T1000 (cell line): ENCODE measurements at places on chromosomes 2 and 18.

GRCh38 chr2:39124746-39125057, 3.9 kb upstream of the SOS1 start:
- no peak for DNase-seq

GRCh38 chr2:73205611-73206010, 3.2 kb downstream of the NOTO start:
- no peak for DNase-seq

DNA sequence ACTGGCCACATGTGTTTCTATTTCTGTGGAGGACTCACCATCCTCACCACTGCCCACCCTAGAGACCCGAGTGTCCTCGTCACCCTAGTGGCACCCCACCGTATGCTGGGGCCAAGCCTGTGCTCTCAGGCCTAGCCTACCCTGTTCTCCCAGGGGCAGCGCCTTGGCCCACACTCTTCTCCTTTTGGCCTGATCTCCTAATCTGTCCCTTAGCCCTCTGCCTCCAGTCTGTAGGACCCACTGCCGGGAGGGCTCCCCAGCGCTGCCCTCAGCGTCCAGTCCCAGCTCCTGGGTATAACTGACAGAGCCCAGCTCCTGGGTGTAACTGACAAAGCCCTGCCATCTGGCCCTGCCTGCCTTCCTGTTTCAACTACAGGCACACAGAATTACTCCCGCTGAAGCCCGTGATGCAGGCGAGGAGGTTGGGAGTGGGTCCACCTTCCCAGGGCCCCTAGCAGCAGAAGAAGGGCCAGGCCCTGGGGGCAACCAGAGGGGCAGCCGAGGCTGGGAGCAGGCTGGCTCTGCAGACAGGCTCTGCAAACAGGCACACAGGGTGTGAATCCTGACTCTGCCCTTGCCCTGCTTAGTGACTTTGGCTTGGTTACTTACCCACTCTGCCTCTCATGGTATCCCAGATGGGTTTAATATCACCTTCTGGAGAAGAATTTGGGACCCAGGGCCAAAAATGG, 25.6 kb upstream of the PTMA start:
- no peak for DNase-seq

DNA sequence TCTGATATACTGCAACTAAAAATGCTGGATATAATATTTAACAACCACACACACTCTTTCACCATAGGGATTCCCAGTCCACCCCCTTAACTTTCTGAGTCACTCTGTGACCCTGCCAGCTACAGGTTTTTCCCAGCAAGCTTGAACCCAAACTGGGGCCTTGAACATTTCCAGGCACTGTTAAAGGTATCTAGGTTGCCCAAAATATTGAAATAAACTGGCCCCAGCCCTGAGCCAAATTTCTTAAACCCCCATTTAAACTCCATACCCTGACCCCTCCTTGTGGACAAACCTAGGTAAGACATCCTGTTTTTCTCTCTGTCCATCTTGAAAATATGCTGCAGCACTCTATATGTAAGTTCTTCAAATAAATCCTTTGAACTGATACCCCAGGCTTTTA, 19.7 kb upstream of the DCTN1 start:
- DNase-seq, result no peak

DNA sequence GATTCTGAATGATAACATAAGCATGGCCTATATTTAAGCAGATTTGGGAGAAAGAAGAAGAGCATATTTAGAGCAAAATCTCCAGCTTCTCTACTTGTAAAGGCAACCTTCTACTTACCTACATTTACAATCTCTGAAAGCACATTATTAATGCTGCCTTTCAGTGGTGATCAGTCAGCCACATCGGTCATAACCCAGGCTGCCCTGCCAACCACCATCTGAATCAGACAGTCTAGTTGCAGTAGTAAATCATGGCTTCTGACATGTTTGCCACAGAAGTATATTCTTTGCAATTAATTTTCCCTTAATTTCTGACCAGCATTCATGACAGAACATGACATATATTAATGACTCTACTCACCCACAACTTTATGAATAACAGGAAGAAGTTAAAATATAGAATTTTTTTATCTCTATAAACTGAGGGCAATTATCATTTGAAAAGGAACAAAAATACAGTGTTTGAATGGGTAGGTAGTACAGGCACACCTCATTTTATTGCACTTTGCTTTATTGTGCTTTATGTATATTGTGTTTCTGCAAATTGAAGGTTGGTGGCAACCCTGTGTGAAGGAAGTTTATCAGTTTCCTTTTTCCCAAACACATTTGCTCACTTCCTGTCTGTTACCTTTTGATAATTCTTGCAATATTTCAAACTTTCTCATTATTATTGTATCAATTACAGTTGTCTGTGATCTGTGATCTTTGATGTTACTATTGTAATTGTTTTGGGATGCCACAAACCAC, 531.6 kb upstream of the CHAC2 start:
- DNase-seq, result no peak

DNA sequence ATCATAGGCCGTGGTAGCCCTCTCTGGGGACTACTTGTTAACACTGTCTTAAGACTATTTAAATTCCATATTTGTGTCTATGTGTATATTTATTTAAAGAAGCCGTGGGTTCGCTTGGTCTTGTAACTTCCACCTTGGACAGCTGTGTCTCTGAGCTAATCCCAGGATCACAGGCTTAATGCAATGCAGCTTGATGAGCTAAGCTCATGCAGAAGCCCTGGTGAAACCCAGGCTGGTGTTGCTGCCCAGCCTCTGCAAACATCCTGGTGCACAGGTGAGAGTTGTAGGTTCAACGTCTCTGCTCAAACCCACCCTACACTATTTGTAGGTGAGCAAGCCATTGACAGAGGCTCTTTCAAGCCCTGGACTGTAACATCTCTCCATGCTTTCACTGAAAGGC, 211.8 kb downstream of the FAM210A start:
- DNase-seq, result no peak

GRCh38 chr2:71935262-71935848, 212.3 kb downstream of the CYP26B1 start:
- peak; percentile 79 for DNase-seq

- no peak for DNase-seq
Observed at GRCh38 chr2:129483366-129483765, 496.1 kb upstream of the RAB6C start.

DNA sequence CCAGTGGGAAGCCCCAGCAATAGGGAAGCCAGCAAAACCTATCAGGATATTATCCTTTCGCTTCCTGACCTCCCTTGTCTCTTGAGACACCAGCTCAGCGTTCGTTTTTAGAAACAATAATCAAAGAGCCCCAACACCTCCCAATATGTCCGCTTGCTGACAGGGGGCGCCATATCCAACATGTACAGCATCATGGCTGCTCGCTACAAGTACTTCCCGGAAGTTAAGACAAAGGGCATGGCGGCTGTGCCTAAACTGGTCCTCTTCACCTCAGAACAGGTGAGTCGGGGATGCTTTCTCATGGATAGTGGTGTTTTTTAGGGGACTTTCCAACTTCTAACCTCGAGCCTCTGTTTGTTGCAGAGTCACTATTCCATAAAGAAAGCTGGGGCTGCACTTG, 28.7 kb downstream of the GAD1 start:
- no peak for DNase-seq

DNA sequence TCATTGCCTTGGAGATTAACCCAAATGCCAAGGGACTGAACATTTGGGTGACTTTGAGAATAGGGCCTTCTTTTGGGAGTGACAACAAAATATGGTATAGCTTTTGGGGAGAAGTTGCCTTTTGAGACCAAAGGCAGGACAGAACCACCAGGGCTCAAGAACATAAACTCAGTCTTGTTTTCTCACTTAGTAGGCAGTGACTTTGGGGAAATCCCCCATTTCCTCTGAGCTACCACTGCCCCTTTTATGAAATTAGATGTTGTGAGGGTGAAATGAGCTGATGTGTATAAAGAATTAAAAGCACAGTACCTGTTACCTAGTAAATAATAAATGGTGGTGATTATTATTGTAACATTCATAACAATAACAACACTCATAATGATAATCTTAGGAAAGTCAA, 36.5 kb downstream of the GPD2 start:
- no peak for DNase-seq

GRCh38 chr18:77481541-77481940, 231.9 kb downstream of the GALR1 start:
- no peak for DNase-seq

DNA sequence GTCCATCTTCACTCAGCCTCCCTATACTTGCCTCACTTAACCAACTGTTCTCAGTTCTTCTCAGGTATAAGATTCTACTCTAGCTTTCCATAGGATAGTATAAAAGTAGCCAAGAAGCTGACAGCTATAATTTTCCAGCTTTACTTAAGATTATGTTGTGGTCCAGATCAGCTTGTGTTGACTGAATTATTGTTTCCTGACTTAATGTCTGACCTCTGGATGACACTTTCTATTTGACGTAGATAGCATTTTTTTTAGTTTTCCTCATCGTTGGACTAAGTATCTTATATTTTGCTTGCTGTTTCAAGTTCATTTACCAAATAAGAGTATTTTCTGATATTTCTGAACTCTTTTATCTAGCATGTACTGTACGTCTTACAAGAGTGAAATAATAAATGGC, 1272.5 kb upstream of the CDH2 start:
- DNase-seq, result no peak

DNA sequence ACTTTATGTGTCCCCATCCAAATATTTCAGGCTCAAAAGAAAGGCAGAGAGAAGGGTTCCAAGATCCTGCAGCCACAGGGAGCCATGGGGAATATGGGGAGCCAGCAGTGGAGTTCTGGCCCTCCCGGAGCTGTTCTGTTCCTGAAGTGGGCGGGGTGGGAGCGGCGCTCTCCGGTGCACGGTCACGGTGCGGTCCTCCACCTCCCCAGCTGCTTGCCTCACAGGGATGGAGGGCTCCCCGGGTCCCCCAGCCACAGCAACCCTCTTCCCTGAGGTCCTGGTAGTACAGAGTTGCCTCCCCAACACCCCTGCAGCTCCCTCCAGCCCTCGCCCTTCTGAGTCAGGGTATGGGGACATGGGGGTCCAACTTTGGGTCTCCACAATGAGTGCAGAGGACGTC, 26.2 kb upstream of the SNED1 start:
- DNase-seq, result no peak

DNA sequence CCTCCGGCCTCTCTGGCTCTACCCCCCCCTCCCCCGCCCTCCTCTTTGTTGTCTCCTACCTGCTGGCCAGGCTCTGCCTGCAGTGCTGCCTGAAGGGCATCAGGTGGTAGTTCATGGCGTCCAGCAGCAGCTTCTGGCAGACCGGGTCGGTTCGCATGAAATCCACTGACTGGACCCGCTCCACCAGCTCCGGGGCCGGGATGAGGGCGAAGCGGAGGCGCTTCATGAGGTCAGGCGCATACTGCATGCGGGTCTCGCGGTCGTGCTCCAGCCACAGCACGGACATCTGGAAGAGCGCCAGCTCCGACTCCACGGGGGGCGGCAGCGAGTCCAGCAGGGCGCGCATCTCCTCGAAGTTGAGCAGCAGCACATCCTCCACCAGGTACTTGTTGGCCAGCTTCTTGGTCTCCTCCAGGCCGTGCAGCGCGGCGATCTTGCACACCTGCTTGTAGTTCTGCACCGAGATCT, 3.2 kb downstream of the KLHL14 start:
- DNase-seq, result no peak

DNA sequence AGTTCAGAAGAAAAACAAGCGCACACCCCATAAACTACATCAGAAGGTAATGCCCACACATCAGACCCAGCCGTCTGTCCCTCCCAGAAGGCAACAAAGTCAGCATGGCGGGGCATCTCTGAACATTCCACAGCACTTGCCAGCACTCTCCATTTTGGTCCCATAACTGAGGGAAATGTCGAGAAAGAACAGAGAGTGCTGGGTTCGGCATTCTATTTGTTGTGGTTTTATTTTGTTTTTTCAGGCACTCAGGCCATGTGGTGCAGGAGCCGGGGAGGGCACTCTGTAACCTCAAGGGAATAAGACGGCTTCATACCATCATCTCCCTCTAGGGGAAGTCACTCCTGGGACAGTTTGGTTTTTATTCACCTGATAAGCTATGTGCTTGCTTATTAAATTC, 156.0 kb downstream of the SEPTIN10 start:
- no peak for DNase-seq

DNA sequence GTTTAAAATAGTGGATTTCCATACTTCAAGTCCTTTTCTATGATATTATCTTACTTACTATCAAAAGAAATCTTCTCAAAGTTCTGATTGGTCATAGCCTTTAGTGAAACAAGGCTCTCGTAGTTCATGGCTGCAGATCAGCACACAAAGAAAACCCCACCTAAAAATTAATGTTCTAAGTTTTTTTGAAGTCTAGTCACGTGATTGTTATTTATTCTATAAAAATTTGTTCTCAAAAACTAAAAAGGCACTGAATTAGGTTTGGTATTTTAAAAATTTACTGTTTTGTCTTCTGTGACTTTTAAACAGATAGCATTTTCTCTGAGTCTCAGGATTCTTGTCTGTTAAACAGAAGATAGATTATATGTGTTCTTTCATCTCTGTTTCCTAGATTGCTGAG, 122.4 kb downstream of the KCNH7 start:
- DNase-seq, result no peak

DNA sequence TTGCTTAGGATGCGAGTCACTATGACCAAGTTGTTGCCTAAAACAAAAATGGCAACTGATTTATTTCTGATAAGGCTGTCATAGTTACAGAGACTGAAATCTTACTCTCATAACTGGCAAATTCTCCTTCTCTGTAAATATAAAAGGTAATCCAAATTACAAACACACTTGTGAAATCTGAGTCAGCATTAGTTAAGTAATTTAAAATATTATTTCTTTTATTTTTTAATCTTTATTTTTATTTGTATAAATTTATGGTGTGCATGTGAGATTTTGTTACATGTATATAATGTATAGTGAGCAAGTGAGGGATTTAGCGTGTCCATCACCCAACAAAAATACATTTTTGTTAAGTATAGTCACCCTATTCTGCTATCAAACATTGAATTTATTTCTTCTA, 1342.8 kb upstream of the TMEFF2 start:
- no peak for DNase-seq

DNA sequence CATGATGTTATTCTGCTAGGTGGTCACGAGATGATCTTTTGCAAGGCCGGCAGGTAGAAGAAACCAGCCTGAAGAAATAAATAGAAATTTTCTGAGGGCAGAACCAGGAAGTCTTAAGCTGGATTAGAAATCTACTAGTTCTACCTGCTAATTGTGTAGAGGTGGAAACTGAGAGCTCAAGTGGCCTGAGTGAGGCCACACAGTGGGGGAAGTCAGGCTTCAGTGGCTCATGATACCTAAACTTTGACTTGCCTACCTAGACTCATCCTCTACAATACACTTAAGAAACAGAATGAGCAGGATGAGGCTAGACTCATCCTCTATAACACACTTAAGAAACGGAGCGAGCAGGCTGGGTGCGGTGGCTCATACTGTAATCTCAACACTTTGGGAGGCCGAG, 134.9 kb upstream of the NDUFV2 start:
- DNase-seq, result no peak

- no peak for DNase-seq
Observed at GRCh38 chr18:23578891-23579653, 7.2 kb downstream of the NPC1 start.

DNA sequence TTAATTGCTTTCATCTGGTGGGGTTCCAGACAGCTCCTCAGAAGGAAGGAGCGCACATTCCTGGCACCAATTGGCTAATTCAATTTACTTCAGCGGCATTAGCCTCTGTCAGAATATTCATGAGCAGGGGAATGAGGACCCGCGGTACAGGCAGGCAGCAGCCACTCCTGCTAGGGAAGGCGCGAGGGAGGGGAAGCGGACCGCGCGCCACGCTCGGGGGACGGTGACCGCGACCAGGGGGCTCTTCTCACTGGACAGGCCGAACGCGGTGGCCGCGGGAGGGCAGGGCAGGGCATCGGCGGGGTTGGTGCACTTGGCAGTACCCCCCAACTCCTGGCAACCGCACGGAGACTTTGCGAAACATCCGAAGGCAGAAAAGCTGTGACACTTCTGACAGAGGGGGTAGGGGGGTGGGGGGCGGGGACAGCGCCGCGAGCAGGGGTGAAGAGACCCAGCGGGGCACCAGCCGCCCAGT, at the start of gene CDH20:
TSS of gene CDH20 (plus strand) at position 160 of the 475 bp plus-strand sequence.
- no peak for DNase-seq
